Posterior cingulate gyrus (tissue), 11 donors: ENCODE measurements at places on chromosomes 5 and 9.
A peak's percentile ranks its signal among the peaks of the same experiment; 100 is the strongest.

GRCh38 chr9:93846349-93846748 lies 108.8 kb downstream of the BARX1 start:
- DNase-seq: no peak

GRCh38 chr9:107615321-107615720 lies 125.8 kb upstream of the KLF4 start:
- no peak for DNase-seq

- DNase-seq: no peak
These were observed 10.0 kb upstream of the PLK2 start for GRCh38 chr5:58469896-58470295.

DNA sequence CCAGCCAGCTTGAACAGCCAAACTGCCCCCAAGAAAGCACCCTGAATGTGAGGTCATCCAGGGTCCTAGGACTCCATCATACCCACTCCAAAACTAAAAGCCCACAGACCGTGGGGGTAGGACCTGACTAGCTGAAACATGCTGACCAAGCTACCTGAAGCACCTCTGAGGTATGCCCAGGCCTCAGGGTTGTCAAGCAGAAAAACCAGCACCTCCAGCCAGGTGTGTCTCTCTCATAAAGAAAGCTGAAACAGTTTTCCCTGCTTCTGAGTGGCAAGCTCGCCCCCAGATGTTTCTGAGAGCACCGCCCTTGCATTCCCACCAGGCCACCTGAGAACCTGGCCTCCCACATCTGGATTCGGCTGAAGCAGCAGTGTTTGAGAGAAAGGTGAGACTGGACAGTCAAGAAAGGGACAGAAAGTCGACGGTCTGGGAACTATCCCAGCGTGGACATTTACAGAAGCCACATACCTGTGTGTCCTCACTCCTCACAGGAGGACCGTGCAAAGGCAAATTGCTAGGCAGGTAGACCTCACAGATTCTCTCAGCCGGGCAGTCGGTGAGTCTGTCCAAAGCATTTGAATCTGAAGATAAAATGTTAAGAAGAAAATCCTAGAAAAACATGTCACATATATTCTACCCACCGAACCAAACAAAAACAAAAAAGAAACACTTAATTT lies 155.6 kb upstream of the RASEF start:
- DNase-seq: no peak

DNA sequence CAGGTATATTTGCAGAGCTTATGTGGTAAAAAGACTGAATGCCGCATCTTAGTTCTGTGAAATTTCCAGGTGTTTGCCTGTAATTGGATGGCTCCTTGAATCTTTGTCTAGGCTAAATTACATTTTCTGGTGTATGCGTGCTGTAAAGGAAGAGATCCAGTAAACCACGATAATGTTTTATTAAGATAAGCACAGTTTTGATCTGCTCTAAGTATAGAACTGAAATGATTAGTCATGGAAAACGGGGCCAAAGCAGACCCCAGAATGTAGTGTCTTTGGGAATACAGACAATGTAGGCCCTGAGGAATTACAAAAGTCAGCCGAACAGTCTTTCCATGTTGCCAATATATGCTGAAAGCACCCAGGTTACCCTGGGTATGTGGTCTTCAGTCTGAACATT lies 257.3 kb downstream of the FANCC start:
- no peak for DNase-seq

DNA sequence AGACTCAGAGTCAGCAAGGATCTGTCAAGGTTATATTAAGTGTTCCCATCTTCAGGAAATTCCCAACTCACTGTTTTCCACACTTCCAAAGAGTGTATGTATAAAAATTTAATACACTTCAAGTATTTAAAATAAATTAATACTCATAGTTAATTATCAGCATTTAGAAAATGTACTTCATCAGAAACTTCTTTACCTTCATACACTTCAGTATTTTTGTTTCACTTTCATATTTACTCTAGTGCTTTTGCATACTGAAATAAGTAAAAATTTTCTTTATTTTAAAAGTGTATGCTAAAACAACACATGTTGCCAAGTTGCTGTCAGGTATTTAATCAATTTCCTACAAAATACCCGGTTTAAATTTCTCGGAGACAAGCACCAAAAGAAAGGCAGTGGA lies 16.5 kb downstream of the RICTOR start:
- DNase-seq: no peak

GRCh38 chr9:136012651-136013050 lies 51.5 kb upstream of the UBAC1 start:
- DNase-seq: peak; percentile 81

- peak; percentile 25 for DNase-seq
These were observed 592 bp downstream of the UBAP2 start for GRCh38 chr9:34047864-34048726.

- DNase-seq: no peak
These were observed 42.2 kb downstream of the C9orf153 start for GRCh38 chr9:86217076-86217755.

GRCh38 chr9:18660001-18660400 lies 186.0 kb downstream of the ADAMTSL1 start:
- DNase-seq: no peak

- DNase-seq: no peak
These were observed 40.8 kb upstream of the GLRX start for GRCh38 chr5:95863383-95863757.

DNA sequence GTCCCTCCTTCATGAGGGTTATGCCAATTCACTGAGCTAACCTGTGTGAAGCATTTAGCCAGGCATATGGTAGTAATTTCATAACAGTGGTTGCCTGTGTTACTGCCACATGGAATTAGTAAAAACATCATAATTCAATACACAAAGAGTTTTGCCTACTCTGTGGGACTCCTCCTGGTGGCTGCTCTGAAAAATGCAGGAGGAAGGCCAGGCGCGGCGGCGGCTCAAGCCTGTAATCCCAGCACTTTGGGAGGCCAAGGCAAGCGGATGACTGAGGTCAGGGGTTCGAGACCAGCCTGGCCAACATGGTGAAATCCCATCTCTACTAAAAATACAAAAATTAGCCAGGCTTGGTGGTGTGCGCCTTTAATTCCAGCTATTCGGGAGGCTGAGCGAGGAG lies 547.3 kb downstream of the CDK5RAP2 start:
- no peak for DNase-seq
